ENCODE measurements at places on chromosomes 1 and 21.

GRCh38 chr1:115099693-115100050 is 10.4 kb upstream of the TSPAN2 start:
- no peak for DNase-seq

DNA sequence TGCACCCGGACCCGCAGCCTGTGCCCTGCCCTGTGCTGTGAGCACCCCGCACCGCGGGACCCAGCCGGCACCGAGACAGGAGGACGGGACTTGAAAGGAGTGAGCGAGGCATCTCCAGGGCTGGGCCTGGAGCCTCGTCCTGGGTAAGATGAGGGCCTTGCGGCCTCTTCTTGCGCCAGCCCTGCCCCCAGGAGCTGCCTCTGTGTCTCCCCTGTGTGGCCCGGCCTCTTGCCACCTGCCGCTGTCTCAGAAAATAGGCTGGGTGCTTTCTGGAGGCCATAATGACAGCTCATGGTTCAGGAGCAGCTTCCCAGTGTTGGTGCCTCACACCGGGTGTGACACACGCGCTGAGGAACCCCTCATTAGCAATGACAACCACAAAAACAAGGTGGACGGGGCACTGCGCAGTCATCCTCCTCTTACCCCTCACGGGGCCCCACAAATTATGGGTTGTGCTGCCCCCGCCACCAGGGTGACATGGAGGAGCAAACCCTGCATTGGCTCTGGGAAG is 161.5 kb upstream of the C1orf174 start:
- DNase-seq: no peak

DNA sequence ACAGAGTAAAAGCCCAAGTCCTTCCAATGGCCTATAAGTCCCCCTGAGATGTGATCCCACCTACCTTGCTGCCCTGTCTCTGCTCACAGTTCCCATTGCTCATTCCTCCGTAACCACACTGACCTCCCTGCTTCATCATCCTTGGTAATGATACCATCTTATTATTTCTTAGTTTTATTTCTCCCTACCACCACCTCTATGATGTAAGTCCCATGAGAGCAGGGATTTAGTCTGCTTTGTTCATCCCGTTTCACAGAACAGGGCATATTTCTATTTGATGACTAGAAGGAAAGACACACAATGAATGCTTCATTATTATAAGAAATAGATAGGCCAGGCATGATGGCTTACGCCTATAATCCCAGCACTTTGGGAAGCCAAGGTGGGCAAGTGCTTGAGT is 22.5 kb downstream of the NIBAN1 start:
- no peak for DNase-seq

DNA sequence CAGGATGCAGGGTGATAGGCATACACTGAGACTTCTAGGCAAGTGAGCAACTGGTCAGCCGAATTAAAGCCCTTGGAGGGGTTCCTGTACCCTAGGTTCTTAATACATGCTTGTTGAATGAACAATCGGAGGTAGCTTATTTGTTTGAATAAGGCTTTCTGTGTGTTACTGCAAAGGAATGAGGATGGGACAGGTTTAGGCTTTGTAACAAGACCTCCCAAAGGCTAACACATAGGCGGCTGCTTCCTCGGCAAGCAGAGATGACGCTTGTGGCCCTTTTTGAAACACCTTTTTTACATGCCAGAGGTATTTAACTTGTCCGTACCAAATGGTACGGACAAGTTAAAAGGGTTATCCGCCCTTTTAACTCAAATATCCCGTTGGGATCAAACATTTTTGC is 511.6 kb downstream of the KIF26B start:
- DNase-seq: no peak

- peak; percentile 5 for DNase-seq
These were observed 330.6 kb downstream of the DSCAM start for GRCh38 chr21:40516335-40516734.

DNA sequence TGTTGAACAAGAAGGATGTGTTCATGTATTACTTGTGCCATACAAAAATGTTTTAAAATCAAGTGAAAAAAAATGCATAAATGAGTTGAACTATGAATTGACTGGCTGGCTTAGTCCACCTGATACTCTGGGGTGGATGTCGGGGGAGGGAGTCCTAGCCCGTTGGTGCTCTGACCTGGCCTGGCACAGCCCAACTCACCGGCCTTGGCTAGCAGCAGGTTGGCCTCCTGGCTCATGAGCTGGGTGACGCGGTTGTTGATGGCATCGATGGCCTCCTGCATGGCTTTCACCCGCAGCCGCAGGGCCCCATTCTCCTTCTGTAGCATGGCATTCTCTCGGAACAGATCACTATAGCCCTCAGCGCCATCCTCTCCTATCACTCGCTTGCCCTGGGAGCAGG is 21.6 kb downstream of the KIF21B start:
- no peak for DNase-seq

DNA sequence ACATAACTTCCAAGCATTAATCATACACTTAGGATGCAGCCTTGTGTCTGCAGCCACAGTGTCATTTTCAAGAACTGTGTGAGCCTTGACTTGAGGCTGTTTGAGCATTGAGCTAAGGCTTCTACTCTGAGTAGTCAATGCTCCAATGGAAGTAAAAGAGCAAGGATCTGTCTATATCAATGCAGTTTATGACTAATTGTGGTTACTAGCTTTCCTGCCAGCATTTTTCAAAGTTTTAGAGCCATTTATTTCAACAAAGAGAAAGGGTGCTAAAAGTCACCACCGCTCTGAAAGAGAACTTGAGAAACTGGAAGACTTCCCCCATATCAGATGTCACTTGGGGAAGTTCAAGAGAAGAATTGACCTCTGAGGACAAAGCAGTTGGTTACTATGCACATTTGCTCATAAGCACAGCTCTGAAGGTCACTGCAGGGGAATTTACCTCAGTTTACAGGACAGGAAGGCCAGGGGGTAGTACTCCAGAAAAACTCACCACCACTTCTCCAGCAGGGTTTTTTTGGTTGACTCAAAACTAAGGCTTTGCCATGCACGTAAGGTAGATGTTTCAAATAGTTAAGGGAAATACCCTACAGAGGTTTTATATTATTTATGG is 24.5 kb upstream of the RGS1 start:
- no peak for DNase-seq

- no peak for DNase-seq
These were observed 68.9 kb downstream of the C4BPA start for GRCh38 chr1:207172885-207173284.

DNA sequence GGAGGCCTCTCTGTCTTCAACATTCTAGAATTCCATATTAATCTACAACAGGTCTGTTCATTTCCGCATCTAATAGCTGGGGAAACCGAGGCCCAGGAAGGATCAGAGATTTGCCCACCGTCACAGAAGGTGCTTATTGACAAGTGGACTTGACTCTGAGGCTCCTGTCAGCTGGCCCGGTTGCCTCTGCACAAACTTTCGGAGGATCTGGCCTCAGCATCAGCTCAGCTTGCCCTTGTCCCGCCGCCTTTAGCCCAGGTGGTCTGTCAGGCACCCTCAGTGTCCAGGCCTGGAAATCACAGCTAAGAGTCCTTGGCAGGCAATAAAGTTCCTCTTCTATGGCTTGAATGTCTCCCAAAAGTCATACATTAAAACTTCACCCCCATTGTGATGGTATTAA is 8.2 kb upstream of the RUNX3 start:
- no peak for DNase-seq

Data from putamen (tissue), 1 donor.